ENCODE measurements at places on chromosomes 2 and 18.

- no peak for DNase-seq
These were observed 660.1 kb downstream of the ADCYAP1 start for GRCh38 chr18:1564793-1565192.

- DNase-seq: no peak
These were observed 15.0 kb downstream of the KCNJ13 start for GRCh38 chr2:232761301-232761907.

DNA sequence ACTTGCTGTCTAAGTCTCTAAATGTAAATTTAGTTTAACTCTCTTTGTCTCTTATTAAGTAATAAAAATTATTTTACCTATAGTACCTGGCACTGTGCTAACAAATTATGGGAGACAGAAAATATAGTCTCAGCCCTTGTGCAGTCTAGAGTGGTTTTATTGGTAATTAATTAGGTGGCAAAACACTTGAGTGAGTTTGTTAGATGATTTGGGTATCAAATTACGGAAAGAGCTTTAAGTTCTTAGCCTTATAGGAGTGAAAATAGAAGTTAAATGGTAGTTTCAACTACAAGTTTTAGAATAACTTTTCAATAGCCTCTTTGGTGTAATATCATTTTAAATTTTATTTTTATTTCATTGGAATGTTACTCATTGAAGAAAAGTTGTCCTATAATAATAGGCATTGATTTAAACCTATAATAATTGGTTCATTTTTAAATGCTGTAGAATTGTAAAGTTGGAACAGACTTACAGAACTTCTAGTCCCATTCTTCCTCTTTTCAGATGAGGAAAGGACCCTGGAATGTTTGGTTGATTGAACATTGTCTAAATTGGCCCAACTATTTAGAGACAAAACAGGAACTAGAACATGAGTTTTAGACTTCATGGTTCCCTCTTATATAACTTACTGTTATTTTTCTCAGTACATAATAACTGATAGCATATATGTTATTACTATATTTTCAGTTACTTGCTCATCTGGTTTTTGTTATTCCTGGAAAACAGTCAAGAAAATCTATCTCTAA is 10.2 kb upstream of the HTR2B start:
- no peak for DNase-seq

DNA sequence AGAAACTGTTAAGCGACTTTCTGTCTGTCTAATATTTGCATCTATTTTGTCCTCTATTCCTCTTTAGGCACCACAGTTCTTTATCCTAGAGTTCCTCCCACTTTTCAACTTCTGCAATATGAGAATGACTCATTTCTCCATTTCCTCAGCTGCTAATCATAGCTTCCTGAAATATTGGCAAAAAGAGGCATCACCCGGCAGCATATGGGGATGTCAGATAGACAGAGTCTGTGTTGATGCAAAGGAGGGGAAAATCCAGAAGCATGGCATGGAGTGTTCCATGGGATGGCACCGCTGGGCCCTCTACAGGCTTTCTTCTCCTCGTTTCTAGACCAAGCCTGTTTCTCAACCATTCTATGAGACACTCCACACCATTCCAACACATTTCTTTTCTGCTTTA is 93.4 kb downstream of the DOCK10 start:
- no peak for DNase-seq

- no peak for DNase-seq
These were observed 69.0 kb downstream of the STPG4 start for GRCh38 chr2:47086054-47086471.

DNA sequence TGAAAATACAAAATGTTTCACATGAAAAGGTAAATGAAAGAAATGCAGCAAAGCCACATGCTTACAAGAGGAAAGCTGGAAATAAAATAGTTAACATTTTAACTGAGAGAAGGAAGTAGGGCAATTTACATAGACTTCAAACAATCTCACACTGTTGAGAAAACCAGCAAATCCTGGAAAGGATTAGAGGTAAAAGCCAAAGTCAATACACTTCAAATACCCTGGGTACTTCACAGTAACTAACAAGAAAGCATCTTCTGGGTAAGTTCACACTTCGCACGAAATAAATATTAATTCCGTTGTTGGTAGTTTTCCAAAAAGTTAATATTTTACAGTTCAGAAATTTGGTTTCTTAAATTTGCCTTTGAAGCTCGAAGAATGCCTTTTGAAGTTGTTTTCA is 3.5 kb upstream of the ERICH2 start:
- DNase-seq: no peak

DNA sequence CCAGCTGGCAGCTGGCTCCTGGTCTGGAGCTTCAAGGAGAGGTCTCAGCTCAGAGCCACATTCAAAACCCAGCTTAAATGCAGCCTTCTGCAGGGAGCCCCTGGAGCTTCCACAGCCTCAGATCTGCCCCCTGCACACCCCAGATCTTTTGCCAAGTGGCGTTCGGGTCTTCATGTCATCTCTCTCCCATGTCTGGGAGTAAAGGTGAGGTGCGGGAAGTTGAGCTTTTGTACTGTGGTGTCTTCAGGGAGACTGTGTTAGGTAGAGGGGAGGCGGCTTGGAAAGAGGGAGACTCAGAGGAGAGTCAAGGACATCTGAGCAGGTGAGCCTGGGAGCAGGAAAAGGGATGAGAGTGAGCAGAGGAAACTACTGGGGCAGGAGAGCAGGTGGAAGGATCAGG is 25.4 kb downstream of the MPHOSPH10 start:
- DNase-seq: no peak

GRCh38 chr2:75416420-75417342 is 144.1 kb downstream of the EVA1A start:
- no peak for DNase-seq

DNA sequence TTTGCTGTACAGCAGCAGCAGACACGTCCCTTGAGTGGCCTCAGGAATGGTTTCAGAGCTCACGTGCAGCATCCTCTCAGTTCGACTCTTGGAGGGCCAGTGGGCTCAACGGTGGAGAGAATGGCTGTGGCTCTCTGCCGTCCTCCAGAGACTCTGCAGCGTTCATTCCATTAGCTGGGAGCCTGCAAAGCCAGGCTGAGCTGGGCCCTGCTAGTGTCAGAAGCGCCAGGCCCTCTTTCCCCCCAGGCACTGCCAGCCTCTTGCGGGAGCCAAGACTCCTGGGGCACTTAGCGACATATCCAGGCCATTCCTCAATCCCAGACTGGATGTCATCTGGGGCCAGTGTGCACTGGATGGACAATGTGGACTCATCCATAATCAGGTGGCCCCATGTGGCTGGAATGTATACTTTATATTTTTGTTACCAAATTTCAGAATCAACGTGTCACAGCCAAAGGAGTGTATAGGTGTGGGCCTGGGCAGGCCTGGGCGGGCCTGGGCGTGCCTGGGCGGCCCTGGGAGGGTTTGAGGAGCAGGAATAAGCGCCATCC is 125.1 kb upstream of the EPAS1 start:
- no peak for DNase-seq

GRCh38 chr2:48715956-48716355 is 39.6 kb downstream of the LHCGR start:
- no peak for DNase-seq

GRCh38 chr2:37523814-37524362 is 147.6 kb downstream of the CDC42EP3 start:
- DNase-seq: no peak

GRCh38 chr2:71066856-71067255 is 1.6 kb upstream of the NAGK start:
- no peak for DNase-seq

GRCh38 chr2:165105926-165106325 is 97.9 kb downstream of the SCN3A start:
- DNase-seq: no peak

DNA sequence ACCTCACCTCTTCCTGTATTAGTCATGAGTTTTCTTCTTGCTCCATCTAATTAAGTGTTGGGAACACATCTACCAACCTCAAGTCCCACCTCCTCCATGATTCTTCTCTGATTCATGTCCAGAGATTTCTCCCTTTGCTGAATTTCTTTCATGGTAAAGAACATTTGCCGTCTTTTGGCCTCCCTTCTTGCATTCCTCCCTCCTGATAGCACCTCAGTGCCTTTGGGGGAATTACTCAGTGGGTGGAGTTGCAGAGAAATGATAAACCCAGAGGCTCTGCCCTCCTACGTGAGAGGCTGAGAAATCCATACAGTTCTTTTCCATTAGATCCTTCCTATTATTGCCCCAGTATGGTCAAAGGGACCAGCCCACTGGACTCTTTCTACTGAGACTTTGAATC is 651.9 kb downstream of the SLC4A3 start:
- no peak for DNase-seq

DNA sequence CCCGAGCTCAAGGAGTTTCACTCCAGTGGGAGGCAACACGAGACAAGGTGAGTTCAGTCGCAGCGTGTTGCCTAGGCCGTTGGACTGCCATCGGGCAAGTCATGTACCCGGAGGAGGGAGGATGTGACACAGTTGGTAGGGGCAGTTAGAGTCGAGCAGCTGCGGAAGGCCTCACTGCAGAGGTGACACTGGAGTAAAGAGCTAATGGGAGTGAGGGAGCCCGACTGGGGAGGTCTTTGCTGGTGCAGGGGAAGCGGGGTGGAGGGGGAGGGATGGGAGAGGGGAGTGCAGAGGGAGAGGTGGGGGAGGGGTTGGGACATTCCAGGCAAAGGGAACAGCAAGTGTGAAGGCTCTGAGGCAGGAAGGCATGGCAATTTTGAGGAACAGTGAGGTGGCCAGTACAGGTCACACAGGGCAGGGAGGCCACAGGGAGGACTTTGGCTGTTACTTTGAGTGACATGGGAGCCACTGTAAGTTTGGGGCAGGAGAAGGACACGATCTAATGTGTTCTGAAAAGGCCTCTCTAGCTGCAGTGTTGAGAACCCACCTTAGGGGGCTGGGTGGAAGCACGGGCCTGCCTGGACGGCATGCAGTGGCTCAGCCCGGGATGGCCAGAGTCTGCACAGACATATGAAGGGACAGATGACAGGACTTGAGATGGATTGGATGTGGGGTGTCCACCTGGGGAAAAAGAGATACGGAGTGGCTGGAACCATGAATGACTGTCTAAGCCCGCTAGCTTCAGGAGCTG is 61.1 kb downstream of the KCNF1 start:
- no peak for DNase-seq

GRCh38 chr2:235365743-235366142 is 128.1 kb upstream of the AGAP1 start:
- no peak for DNase-seq

GRCh38 chr2:72006188-72006736 is 141.4 kb downstream of the CYP26B1 start:
- no peak for DNase-seq

DNA sequence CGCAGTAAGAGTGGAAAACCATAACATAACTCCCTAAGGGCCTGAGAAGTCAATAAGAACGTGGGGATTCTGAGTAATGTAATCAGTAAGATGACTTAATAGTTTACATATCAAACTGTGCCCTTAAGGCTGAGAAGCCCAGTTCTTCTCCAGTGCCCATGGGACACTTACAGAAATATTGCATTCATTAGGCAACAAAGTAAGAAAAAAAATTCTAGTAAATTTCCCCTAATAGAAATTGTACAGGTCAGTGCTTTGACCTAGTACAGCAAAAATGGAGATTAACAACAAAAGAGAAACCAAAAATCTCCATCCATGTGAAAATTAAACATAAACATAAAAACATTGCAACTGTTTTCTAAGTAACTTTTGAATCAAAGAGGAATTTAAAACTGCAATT is 139.8 kb upstream of the HS6ST1 start:
- no peak for DNase-seq

DNA sequence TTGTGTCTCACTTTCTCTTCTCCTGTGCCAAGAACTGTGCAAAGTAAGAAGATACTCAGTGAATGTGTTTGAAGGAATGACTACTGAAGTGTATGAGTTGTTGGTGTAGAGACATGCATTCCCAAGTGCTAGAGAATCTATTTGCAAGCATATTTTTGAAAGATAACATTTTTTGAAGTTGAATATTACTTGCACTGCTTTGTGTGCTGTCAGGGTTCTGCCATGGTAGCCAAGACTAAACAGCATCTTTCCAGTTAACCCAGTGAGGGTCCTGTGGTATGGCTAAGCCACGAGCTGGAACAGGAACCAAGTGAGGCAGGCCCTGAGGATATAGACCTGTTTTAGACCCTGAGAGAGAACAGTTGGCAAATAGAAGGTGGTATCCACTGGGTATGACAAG is 35.2 kb upstream of the EFEMP1 start:
- no peak for DNase-seq

GRCh38 chr2:2149379-2149778 is 181.7 kb downstream of the MYT1L start:
- DNase-seq: no peak

- no peak for DNase-seq
These were observed 864.2 kb downstream of the SLC4A3 start for GRCh38 chr2:220491670-220492069.

DNA sequence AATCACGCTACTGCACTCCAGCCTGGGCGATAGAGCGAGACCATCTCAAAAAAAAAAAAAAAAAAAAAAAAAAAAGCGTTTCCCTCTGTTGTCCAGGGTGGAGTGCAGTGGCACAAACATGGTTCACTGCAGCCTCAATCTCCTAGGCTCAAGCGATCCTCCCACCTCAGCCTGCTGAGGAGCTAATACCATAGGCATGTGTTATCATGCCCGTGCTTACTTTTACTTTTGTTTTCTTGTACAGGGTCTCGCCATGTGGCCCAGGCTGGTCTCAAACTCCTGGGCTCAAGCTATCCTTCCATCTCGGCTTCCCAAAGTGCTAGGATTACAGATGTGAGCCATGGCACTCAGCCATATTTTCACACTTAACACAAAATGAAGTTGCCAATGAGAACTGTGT is 37.5 kb downstream of the PSME4 start:
- DNase-seq: no peak

DNA sequence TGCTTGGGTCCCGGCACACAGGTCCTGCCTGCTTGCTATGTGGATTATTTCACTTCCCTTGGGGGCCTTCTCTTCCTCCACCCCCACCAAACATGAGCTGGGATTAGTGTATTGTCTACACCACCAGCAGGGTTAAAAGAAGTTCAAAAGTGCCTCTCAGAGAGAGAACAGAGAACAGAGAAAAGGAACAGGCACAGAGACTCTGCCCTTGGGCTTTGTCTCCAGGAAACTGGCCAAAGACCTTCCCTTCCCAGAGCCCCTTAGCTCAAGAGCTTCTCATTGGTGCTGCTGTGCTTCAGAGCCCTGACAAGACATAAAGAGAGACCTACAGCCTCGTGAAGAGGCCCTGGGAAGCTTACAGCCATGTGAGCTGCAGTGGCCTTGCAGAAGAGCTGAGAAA is 7.1 kb upstream of the FIGLA start:
- no peak for DNase-seq

Measured in right lobe of liver (tissue), 6 donors.